ENCODE measurements at places on chromosomes 6 and 20.

DNA sequence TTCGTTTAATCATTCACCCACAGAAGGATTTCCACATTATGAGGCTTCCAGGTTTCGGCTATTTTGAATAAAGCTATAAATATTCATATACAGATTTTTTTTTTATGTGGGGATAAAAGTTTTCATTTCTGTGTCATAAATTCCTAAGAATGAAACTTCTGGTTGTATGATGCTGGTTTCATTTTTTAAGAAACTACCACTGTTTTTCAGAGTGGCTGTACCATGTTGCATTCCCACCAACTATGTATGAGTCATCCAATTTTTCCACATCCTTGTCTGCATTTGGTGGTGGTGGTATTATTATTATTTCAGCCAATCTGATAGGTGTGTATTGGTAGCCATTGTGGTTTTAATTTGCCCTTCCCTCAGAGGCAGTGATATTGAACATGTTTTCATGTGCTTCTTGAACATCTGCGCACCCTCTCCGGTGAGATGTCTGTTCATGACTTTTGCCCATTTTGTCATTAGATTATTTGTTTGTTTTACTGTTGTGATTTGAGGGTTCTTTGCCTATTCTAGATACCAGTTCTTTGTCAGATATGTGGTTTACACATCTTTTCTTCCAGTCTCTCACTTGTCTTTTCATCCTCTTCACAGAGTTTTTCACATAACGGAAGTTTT, 75.5 kb downstream of the DOK5 start:
- no peak for DNase-seq

DNA sequence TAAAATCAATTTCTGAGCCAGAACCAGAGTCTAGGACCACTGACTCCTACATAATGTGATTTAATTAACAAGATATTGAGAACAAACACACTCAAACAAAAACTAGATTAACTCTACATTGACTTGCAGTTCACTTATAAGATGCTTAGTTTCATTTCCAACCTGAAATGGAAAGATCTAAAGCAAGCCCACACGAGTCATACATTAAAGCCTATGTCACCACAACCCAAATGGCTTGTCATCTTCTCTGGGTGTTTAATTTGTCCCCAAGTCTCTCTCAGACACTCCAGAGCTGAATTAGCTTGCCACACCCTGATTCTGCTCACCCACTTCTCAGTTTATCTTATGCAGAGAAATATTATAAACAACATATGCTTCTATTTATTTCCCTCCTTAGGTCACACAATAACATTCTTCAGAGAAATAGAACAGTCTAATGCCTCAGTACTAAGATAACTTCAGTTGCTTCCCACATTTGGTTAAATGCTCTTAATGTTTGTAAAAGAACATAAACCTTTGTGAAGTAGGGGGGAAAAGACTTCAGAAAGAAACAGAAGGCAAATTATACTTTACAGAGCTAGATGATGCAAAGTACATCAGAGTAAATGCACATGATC, 8.8 kb upstream of the FBXO30 start:
- no peak for DNase-seq

- no peak for DNase-seq
Observed at GRCh38 chr6:162887981-162888689, 160.4 kb downstream of the PACRG start.

DNA sequence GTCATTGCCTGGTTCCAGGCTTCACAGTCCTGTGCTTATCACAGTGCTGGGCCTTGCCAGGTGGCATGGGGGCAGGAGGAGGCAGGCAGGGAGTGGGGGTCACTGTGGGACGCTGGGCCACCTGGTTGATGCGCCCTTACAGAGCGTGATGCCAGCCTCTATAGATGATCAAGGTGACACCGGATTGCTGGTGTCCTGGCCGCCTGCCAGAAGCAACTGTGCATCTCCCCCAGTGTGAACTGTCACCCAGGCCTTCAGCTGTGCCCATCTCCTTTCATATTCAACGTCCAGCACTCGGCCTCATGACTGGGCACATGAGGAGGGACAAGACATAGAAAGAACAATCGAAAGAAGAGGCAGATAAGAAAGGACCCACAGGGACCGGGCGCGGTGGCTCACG, 318.9 kb downstream of the TAF4 start:
- DNase-seq: no peak

DNA sequence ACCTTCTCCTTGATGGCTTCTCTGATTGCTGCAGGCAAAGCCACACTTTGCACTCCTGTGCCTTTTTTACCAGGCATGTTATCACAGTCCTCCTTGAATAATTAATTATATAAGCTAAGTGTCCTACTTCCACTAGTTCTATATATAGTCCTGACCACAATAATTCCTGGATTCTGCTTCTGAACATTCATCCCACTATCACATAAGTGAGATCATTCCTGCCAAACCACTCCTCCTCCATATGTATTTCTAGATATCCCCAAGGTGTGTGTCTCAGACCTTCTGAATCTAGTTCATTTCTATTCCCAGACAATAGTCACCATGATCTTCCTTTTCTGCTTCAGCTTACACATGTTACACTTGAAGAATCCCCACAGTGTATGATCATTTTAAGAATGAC, 1237.5 kb upstream of the MAP3K7 start:
- no peak for DNase-seq

GRCh38 chr6:18058429-18058828, 64.0 kb downstream of the NHLRC1 start:
- no peak for DNase-seq

GRCh38 chr6:37041521-37041920, 36.1 kb downstream of the FGD2 start:
- DNase-seq: no peak

DNA sequence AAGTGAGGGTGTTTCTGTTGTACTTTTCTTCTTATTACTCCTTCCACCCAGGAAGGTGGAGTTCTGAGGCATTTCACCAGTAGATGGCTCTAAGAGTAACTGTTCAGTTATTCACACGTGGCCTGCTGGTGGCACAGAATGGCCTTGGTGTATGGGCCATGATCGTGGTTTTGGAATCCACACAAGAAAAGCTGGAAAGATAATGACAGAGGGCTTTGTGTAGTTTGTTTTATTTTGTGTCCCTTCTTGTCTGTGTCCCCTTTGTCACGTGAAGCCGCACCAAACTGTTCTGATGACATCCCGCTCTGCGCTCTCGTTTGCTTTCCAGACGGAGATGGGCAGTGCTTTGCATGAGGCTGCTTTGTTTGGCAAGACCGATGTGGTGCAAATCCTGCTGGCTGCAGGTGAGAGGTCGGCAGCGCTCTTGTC, 93.4 kb downstream of the ANKS1A start:
- DNase-seq: no peak

GRCh38 chr6:1184318-1184717, 127.6 kb upstream of the FOXQ1 start:
- no peak for DNase-seq

DNA sequence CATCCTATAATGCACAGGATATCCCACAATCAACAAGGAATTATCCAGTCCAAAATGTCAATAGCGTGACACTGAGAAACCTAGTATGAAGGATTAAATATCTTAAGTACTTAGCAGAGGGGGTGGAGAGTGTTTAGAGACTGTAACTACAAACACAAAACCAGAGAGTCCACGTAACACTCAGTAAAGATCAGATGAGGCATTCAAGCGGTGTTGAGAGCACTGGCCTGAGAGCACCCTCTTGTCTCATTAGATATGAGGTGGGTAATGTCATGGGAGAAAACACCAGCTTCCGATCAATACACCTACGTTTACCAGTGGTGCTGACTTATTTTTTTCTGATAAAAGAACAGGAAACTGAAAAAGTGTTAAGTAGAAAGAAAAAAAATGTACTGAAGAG, 2.3 kb downstream of the FAM184A start:
- no peak for DNase-seq

DNA sequence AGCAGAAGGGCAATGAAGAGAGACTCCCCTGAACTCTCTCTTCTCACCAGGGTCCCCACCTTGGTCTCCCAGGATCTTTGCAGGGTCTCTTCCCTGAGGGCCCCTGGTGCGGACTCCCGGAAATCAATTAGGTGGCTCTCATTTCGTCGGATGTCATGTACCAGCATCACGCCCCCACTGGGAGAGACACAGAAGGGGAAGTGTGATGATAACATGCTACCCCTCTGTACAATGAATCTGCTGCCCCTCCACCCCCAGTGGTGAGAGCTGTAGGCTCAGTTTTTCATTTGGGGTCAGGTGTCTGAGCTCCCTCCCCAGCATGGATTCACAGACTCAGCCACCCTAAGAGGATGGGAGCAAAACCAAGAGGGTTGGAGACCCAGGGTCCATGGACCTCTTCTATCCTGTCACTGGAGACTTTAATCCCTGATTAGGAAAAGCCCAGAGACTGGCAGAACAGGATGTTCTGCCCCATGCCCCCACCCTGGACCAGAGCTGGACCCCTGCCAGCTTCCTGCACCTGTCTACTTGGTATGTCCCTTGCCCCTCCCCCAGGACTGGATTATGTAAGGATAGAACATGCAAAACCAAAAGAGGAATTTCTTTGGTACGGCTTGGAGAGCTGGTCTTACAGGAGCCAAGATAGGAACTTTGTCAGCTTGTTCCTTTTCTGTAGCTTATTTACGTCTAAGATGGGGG, 11.1 kb downstream of the GGT7 start:
- no peak for DNase-seq

DNA sequence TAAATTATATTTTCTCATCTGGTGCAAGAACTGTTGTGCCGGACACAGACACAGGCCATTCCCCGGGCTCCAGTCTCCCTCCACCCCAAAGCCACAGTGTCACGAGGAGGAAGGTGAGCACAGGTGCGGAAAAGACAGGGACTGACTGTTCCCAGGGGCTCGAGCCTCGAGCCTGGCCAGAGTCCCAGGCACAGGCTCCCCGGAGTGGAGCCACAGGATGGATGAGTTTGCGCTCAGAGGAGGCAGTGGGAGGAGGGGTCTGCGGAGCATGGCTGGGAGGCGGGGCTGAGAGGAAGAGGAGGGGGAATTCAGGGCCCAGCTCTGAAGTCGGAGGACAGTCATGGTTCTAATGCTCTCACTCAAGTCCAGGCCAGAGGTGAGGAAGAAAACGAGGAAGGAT, 284.8 kb downstream of the SMOC2 start:
- DNase-seq: no peak

DNA sequence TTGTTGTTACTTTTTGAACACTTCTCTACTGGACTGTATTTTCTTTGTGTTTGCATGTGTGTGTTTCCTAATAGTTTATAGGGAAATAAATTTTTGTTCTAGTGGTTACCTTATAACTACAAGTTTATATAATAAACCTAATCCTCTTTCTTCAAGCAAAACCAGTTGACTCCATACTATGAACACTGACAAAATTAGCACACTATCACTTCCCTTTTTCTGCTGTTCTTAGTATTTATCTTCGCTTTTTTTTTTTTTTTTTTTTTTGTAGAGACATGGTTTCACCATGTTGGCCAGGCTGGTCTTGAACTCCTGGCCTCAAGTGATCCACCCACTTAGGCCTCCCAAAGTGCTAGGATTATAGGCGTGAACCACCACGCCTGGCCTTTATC, 25.0 kb upstream of the C6orf62 start:
- no peak for DNase-seq

GRCh38 chr6:1878330-1878729, 268.6 kb downstream of the FOXC1 start:
- DNase-seq: no peak

DNA sequence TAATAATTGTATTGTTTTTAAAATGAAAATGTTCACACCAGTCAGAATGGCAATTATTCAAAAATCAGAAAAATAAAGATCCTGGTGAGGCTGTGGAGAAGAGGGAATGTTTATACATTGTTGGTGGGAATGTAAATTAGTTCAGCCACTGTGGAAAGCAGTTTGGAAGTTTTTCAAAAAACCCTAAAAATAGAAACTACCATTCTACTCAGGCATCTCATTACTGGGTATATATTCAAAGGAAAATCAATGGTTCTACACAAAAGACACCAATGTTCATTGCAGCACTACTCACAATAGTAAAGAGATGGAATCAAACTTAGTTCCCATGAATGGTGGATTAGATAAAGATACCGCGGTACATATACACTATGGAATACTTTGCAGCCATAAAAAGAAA, 461.5 kb upstream of the ADGRB3 start:
- DNase-seq: no peak

Measured in iPS DF 19.7 (cell line).